Parietal lobe (tissue), 2 donors: ENCODE measurements at places on chromosomes 1 and 21. TPM values are rescaled to one million over a fixed set of nuclear protein-coding genes. Genes with fewer than 3 reads are reported as not detected.

The HPDL gene
- 1.3 TPM for total RNA-seq

The DEPDC1 gene
- 4.7 TPM for total RNA-seq

The LCK gene
- total RNA-seq, result not detected

The IQCC gene
- 4.1 TPM for total RNA-seq

The NPR1 gene
- under 0.01 TPM for total RNA-seq

The CIART gene
- 2.8 TPM for total RNA-seq

The ANKRD65 gene
- 1.6 TPM for total RNA-seq

The OLFML2B gene
- 1.6 TPM for total RNA-seq
